Endothelial cell of umbilical vein (primary cell): ENCODE measurements at places on chromosomes 16 and 17. TPM values are rescaled to one million over a fixed set of nuclear protein-coding genes. Genes with fewer than 3 reads are reported as not detected.

DNA sequence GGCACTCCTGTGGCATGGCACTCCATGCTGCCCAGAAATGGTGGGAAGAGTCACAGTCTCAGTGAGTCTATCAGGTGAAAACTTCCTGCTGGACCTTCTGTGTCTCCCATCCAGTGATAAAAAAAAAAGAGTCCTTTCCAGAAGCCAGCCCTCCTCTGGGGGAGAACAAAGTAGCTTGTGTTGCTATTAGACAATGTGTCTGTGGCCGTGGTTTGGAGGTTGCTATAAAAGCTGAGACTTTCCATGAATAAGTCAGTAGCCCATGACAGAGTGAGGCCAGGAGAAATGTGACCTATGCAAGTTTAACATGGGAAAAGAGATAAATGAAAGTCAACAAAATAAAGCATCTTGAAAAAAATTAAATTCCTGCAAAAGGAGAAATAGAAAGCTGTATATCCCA lies 250.7 kb upstream of the MON1B start:
- DNase-seq, result no peak

EVI2B gene
- total RNA-seq, result 1.7 and 2.3 TPM in 2 replicates

DNA sequence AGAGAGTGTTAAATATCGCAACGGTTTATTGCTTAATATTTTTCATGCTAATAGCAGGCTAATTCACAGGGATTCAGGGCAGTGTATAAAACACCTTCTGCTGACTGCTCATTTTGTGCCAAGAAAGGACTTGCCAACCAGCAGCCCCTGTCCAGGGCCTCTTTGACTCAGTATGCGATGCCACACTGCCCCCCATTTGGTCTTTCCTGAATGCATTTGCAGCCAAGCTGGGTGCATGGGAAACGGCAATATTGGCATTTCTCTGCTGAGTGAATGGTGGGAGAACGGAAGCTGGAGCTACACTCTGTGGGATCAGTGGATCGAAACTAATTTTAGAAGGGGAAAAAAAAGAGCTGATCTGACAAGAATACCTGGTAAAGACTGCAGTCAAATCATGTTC lies 152.9 kb upstream of the C16orf82 start:
- DNase-seq, result no peak

DNA sequence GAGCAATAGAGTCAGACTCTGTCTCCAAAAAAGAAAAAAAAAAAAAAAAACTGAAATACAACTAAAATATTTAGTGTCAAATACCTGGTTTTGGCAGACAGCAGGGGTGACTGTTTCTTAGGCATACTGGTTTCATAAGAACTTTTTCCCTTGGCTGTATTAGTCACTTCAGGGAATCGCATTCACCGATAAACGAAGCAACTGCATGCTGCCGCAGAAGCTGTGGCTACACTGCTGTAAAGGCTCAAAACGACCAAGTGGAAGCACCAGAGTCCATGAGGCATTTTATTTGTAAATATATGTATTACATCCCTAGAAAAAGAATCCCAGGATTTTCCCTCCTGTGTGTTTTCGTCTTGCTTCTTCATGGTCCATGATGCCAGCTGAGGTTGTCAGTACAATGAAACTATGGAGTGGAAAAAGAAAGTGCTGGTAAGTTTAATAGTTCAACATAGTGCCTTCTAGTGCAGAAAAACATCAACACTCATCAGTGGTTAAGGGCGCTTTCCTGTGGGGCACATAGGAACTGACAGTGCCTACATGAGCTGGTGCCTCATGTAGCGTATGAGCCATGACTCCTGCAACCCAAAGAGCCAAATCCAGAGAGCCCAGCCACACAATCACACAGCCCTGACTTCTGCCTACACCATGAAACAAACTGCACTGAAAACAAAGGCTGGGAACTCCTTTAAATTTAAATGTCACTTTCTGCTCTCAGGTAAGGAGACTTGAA lies 7.3 kb downstream of the RPS15A start:
- no peak for DNase-seq

- peak; percentile 49 for DNase-seq
Measured at GRCh38 chr16:69564845-69565670, 708 bp upstream of the NFAT5 start.

GRCh38 chr16:71214746-71215381 lies 15.7 kb downstream of the HYDIN start:
- peak; percentile 25 for DNase-seq

DNA sequence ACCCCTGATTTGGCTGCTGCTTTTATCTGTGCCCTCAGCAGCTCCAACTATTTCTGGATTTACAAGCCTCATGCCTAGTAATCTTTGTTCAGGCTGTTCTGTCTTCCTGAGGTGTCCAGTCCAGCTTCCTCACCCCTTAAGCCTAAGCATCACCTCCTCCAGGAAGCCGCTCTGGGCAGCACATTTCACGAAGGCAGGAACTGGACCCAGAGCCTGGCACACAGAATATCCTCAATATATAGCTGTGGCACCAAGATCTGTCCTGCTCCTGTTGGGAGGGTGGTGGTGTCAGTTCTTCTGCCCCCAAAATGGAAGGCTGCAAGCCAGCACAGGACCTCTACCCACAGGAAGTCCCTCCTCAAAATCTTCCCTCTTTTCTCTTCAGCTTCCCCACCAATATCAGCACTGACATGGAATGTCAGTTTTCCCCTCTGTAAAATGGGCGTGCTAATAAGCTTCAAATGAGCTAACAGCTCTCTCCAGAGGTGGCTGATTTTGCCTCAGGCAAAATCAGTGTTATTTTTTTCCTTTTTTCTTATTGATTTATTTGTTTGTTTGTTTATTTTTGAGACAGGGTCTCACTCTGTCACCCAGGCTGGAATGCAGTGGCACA lies 6.9 kb upstream of the NEUROD2 start:
- DNase-seq, result no peak

GRCh38 chr17:36900160-36900512 lies 37.1 kb upstream of the LHX1 start:
- no peak for DNase-seq

USP7 gene
- 130 and 138 TPM in 2 replicates for total RNA-seq

DNA sequence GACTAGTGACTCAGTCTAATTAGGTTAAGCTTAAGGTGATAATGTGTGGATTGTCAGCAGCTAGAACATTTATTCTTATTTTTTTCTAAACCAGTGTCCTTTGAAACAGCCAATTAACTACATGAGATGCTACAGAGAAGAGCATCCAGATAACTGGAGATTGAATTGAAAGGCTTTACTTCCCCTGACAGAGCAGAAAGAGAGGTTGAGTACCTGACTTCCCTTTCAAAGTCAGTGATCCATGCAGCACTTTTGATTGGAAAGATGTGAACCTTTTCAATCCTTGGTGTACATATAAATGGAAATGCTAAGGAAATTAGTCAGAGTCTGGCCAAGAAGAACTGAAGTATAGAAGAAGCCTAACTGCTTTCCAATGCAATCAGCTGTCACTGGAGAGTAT lies 653.8 kb downstream of the CDH8 start:
- no peak for DNase-seq

EIF1 gene
- 814 and 839 TPM in 2 replicates for total RNA-seq
